A549 (cell line): ENCODE measurements at places on chromosomes 12 and 14.

- no peak for DNase-seq
Observed at GRCh38 chr14:67673451-67673850, 981 bp downstream of the VTI1B start.

- no peak for DNase-seq
Observed at GRCh38 chr14:76946753-76947077, 81.8 kb downstream of the IRF2BPL start.

- no peak for DNase-seq
Observed at GRCh38 chr12:54376596-54376995, 7.9 kb downstream of the ZNF385A start.

- DNase-seq, result no peak
Observed at GRCh38 chr12:24121911-24122310, 172.4 kb upstream of the SOX5 start.

- DNase-seq, result no peak
Observed at GRCh38 chr12:132245521-132246101, 83.8 kb downstream of the GALNT9 start.

DNA sequence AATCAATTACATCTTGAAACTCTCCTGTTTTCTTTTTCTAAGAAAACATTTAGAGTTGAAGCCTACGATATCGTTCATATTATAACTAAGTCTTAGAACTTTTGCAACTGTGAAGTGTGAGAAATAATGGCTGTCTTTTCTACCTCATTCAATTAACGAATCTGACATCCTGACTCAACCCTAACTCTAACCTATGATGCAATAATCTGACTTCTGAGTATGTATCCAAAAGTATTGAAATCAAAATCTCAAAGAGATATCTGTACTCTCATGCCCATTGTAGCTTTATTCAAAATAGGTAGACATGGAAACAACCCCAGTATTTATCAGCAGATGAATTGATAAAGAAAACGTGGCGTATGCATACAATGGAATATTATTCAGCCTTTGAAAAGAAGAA, 252.7 kb downstream of the KCNH5 start:
- no peak for DNase-seq

- DNase-seq, result no peak
Observed at GRCh38 chr12:27537855-27538675, 14.1 kb downstream of the PPFIBP1 start.

DNA sequence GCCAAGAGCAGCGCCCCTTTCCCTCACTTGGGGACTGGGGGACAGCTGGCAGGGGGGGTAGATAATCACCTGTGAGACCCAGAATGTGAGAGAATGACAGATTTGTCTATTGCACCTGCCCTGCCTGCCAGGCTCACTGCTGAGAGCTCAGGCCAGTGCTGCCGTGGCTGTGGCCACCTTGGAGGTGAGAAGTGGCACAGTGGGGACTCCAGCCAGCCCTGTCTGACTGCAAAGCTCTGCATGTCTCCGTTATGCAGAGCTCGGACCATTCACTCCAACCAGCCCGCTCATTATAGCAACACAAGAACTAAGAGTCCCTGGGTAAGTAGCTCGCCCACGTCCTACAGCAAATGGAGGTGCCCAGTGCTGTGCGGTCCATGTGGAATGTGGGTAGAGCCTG, 88.8 kb downstream of the DICER1 start:
- DNase-seq, result no peak

DNA sequence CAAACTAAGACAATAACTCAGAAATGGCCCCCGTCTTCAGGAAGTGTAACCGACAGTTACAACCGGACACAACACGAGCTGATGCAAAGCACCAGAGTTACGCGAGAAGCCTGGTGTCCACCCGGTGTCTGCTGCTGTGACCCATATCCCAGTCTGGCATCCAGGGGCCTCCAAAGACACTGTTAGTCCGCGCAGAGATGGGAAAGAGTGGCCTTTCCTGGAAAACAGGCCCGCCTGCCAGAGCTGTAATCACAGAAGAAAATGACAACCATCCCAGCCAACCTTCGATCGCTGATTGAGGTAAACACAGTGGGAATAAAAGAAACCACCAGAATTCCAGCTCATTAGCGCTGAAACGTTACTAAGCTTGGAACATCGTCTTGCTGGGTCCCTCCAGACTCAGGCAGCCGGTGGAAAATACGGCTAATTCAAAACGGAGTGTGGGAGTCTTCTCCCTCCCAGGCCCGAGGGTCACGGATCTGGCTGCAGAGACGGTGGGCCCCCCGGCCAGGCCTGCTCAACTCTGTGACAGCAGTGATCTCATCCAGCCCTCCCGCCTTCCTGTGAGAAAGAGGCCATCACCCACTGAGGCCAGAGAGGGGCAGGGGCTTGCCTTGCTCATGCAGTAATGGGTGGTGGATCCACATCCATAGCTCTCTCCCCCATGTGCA, 273.9 kb upstream of the RTL1 start:
- no peak for DNase-seq
